Stimulated activated CD4-positive, alpha-beta T cell treated with anti-CD3 and anti-CD28 coated beads, Interleukin-15, amount 100 ng/mL, for 1 hour (primary cell): ENCODE measurements at places on chromosomes 4 and X.

- DNase-seq = no peak
Observed at GRCh38 chrX:130028196-130028595, 45.8 kb downstream of the BCORL1 start.

DNA sequence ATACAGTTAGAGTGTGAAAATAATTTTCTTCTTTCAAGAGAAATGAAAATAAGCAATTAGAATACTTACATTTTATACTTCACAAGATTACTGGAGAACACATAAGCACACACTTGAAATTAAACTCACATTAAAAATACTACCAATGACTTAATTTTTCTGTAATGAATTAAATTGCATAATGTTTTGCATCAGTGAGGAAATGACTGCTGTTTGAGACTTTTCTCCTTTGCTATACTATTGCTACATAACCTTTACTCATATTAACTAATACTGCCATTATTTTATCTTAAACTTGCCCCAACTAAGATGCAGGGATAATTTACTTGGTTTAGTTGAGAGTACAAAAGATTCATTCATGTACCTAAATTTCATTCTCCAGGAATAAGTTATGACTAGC is 590.9 kb downstream of the ARAP2 start:
- no peak for DNase-seq

DNA sequence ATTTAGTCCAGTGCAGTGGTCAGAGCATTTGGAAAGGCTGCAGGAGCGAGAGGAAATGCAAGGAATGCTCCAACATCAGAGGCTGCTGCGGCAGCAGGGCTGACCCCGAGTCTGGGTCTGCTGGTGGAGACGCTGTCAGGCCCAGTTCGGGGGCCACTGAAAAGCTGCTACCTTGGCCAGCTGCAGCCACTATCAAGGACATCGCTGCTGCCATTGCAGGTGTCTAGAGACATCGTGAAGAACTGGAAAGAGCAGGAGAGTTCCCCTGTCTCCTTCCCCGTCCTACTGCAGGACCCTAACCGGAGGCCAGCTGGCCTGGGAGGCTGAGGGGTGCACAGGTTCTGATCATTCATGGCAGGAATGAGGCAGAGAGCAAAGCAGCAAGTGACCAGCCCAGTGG is 29.5 kb upstream of the GPR78 start:
- no peak for DNase-seq

GRCh38 chrX:71910643-71910985 is at the start of gene NHSL2:
Gene NHSL2 (plus strand): TSS chrX:71910845.
- DNase-seq = peak; percentile 5

GRCh38 chr4:25815586-25815985 is 47.2 kb downstream of the SEL1L3 start:
- no peak for DNase-seq

DNA sequence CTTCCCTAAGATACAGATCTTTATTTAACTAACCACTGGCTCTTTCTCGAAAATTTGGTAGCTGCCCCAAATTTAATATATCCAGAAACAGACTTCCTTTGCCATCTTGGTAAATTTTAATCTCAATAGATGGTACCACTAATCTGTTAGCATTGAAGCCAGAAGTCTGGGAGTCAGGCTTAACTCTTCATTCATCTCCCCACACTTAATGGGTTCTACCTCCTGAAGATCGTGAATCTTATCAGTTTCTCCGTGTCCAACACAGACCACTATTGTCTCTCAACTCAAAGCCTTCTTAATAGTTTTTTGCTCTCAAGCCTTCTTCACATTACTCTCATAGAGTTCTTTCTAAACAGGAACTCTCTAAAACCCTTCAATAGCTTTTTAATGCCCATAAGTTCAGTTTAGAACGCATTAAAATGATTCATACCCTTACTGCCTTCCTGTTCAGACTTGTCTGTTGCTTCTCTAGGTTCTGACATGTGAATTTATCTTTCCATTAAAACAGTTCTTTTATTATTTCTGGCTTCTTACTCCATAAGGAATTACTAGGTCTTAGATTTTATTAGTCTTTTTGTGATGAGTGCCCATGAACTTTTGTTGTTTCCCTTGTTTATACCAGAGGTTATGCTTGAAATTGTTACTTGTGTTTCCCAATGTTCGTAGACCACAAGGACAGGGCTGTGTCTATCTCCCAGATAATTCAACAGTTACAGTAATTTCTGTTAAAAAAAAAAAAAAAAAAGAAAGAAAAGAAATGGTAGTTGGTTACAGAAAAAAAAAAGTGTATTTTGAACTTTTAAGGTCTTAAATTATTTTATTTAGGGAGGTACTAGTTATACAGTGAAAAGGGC is 54.7 kb downstream of the SMARCAD1 start:
- DNase-seq = no peak

DNA sequence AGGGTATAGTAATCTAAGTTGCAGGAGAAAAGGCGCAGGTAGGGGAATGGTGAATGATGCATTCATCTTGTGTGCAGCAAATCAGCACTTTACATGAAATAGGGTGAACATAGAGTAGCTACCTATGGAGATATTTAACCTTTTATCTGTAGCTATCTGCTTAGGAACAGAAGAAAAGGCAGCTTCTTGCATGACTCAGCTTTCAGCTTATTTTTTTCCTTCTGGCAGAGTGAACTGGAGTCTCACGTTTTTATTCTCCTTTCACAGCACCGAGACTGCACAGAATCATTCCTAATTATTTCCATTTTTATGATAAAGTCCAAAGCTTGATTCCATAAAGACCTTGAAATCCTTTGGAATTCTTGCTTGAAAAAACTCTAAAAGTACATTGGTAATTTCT is 4.8 kb upstream of the SCOC start:
- DNase-seq = no peak

GRCh38 chr4:38670939-38671591 is 7.1 kb downstream of the KLF3 start:
- no peak for DNase-seq

DNA sequence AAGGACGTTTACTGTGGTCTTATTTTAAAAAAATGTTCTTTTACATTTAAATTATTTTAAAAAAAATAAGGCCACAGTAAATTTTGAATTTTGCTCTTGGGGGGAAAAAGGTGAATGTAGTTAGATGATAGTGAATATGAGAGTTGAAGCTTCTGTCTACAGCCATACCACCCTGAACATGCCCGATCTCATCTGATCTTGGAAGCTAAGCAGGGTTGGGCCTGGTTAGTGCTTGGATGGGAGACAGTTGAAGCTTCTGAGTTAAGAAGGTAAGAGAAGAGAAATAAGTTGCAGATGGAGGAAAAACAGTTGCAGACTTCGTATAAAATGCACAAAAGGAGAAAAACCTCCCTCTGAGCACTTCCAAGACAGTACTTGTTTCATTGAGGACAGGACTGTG is 115.6 kb upstream of the NR3C2 start:
- no peak for DNase-seq

DNA sequence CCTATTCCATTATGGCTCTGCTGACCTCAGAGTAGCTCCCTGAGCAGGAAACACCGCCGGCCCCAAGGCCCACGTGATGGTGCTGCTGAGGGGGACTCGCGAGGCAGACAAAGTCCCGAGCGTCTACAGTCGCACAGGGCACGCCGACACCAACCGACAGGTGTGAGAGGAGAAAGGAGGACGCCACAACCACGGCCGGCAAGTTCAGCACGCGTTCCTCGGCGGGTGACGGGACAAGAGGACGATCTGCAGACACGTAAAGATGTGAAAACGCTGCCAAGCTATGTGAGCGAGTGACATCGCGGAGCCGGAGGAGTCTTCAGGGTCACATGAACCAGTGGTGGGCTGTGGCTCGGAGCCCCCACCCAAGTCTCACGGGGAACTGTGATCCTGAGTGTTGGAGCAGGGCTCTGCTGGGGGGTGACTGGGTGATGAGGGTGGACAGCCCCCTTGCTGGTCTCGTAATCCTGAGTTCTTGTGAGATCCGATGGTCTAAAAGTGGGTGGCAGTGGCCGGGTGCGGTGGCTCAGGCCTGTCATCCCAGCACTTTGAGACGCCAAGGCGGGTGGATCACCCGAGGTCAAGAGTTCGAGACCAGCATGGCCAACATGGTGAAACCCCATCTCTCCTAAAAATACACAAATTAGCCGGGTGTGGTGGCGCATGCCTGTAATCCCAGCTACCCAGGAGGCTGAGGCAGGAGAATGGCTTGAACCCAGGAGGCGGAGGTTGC is 34.0 kb downstream of the PPP2R3B start:
- no peak for DNase-seq

DNA sequence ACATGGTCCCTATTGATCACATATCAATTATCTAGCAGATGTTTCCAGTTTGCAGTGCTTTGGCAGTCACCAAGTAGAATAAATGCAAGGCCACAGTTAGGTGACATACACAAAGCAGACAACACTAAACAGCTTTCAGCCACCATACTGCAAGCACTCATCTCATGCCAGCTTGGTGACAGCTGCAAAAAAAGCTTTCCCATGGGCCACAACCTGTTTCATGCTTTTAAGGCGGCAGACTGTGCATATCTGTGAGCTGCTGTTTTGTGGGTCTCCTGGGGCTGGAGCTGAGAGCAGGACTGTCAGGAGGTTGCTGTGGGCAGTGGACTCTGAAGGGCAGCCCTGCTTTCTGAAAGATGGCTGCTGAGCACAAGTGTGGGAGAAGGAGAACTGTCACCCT is 82.6 kb downstream of the FHDC1 start:
- DNase-seq = no peak

GRCh38 chr4:139524062-139524631 is 31.9 kb downstream of the SETD7 start:
- no peak for DNase-seq

DNA sequence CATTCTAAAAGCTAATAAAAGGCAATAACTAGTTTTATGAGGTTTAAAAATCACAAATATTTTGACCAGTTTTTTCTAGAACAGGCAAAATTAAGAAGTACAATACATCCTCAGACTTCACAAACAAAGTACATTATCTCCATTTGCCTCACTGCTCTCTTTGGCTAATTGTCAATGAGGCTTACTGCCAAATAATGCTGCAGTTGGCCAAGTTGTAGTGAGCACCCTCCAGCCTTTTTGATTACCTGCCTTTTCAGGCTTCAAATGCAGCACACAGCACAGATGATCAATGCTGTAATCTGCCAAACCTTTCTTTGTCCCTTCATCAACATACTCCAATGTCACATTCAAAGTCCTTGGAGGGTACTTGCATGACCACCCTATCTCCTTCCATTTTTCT is 605.2 kb downstream of the KLHL13 start:
- no peak for DNase-seq

- DNase-seq = no peak
Observed at GRCh38 chr4:111556141-111556781, 589.0 kb upstream of the FAM241A start.
